NCI-H2227 treated with DMSO at 0.1 percent for 48 hours (cell line): ENCODE measurements at places on chromosomes 4 and X.
A peak's percentile ranks its signal among the peaks of the same experiment; 100 is the strongest.

- DNase-seq = peak; percentile 9
These were observed 60.2 kb upstream of the VCX3B start for GRCh38 chrX:8404471-8404870.

- no peak for DNase-seq
These were observed 4.4 kb upstream of the APLN start for GRCh38 chrX:129659141-129659540.

DNA sequence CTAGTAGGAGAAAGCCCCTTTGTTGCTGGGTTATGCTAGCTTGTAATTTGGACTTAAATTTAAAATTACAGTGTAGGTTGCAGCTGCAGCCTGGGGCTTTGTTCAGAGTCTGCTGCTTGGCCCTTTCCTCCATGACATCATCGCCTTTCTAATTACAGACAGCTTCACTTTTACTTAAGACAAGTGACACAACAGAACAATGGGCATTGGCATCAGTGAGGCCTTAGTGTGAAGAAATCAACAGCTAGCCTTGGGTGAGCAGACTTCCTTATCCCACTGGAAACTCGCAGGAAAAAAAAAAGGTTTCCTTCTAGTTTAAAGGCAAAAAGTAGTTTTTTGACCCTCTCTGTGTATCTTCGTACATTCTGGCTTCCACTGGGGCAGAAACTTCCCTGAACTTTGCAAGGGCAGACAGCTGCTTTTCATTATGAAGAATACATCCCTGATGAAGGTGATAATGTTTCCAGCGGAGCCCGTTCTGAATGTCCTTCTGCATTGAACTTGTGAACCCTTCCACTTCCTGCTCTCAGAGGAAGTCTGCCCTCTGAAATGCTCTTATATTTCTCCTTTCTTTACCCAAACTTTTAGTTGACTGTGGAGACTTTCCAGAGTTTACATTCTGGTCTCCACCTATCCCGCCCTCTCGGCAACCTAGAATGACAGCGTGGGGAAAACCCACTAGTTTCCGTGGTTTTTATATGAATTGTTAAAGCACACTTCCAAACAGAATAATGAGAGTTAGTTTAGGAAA is 123.2 kb upstream of the FAM9C start:
- peak; percentile 90 for DNase-seq

GRCh38 chr4:150337734-150338133 is 244.2 kb upstream of the MAB21L2 start:
- no peak for DNase-seq

DNA sequence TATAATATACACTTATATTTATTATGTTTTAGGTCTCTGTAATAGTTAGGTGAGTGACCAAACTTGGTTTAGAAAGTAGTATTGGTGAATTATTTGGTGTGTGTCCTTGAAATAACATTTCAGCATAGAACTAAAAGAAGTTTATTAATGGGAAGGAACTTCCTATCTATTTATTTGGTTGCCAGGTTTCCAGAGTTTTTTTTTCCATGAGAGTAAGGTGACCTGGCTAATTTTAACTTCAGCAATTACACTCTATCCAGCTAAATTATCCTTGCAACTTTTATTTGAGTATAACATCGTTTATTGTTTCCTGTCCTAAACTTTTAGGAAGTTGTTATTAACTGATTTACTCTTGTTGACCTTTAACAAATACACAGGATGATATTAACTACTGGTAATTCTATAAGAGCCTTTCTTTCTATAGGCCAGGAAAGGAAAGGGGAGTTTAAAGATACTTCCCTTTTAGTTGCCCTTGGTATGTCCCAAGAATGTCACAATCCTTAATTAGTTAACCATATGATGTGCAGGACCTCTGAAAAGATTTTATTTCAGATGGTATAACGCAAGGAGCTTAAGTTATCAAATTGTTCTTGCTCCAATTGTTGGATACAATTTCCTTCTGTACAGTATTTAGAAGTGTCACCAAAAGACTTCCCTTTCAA is 18.9 kb downstream of the PRDM8 start:
- no peak for DNase-seq

DNA sequence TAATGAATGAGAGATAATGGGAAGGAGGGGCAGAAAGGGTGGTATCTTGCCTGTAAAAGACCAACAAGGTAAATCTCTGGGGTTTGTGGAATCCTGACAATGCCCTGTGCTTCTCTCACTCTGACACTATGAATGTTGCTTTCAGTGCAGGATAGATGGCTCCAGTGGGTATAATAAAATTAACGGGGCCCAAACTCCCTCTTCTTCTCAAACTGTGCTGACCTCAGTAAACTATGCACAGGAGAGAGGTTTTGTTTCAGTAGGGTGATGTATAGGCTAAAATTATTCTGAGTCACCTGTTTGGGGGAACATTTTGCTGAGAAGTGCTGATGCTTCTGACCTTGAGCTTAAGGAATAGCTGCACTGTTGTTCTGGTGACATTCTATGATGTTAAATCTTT is 82.6 kb downstream of the TSPAN7 start:
- DNase-seq = no peak

DNA sequence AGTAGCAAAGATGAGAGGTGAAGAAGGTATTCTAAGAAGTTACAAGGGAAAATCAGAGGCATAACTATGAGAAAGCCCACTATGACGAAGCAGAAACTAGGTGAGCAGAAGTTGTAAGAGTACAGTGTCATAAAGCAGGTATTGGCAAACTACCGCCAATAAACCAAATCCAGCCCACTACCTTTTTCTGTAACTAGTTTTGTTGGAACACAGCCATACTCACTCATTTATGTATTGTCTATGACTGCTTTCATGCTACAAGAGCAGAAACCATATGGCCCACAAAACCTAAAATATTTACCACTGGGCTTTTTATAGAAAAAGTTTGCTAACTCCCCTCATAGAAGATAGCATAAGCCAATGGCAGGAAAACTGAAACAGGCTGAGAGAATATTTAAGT is 31.8 kb upstream of the ZCCHC13 start:
- no peak for DNase-seq

- no peak for DNase-seq
These were observed 66.1 kb upstream of the SLC39A8 start for GRCh38 chr4:102411408-102411807.

DNA sequence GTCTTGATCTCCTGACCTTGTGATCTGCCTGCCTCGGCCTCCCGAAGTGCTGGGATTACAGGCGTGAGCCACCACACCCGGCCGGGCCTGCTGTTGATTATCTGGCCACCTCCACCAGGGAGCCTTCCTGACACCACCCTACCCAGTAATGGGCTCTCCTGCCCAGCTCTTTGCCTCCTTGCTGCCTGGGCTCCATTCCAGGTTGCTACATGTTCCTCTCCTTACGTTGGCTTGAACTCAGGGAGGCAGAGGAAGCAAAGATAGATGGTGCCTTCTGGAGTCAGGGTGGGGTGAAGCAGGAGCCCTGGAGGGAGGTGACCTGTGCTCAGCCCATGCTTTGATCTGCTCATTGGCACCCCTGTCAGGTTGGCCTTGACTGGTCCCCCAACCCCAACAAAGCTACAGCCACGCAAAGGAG is 26.3 kb downstream of the FLNA start:
- DNase-seq = no peak

GRCh38 chr4:126530996-126531585 is 1101.7 kb upstream of the INTU start:
- no peak for DNase-seq

DNA sequence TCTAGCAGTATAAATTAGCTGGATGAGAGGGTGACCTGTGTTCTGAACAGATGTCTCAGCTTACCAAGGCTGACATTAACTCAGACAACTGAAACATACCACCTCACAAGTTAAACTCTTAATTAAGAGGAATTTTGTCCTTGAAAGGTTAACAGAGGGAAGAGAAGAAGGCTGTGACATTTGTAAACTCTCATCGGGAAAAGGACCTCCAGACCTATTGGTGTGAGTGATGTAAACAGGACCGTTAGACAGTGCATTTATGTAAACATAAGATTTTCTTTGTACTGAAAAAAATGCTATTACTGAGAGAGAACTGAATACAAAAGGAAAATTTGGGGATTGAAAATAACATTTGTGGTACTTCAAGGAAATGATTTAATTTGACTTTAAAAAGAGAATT is 308.4 kb upstream of the DIAPH2 start:
- DNase-seq = no peak

DNA sequence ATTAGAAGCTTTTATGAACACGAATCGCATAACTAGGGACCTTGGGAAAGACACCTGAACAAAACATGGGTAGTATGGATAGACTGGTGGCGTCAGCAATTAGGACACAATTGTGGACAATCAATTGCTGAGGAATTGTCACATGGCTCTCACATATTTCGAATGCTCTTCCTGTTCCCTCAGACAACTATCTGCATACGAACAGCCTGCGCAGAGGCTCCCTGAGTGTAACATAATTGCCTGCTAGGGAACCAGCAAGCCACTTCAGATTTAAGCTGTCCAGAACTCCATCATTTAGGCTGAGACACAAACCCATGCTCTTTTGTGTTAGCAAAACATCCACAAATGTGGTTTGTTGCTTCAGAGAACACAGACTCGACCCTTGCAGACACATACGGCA is 160.8 kb downstream of the MGST2 start:
- peak; percentile 46 for DNase-seq

DNA sequence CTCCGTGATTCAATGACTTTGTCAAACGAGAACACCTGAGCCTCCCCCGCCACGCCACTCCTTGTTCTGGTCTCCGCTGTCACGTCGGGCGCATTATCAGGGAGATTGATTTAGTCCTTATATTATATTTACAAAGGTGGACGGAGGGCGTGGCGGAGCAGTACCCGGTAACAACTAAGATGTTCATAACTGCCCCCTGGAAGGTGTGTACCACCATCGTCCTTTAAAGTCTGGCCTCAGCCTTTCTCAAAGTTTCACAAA is 284.2 kb downstream of the PACRGL start:
- no peak for DNase-seq

- DNase-seq = no peak
These were observed 1303.4 kb downstream of the TECRL start for GRCh38 chr4:63105839-63106238.

GRCh38 chr4:10581022-10581421 is 103.5 kb downstream of the CLNK start:
- no peak for DNase-seq

- DNase-seq = no peak
These were observed 23.5 kb downstream of the AWAT2 start for GRCh38 chrX:70026112-70026850.

- no peak for DNase-seq
These were observed 12.0 kb downstream of the GAGE1 start for GRCh38 chrX:49610718-49611310.

- no peak for DNase-seq
These were observed 54.4 kb downstream of the PALLD start for GRCh38 chr4:168551211-168551610.

DNA sequence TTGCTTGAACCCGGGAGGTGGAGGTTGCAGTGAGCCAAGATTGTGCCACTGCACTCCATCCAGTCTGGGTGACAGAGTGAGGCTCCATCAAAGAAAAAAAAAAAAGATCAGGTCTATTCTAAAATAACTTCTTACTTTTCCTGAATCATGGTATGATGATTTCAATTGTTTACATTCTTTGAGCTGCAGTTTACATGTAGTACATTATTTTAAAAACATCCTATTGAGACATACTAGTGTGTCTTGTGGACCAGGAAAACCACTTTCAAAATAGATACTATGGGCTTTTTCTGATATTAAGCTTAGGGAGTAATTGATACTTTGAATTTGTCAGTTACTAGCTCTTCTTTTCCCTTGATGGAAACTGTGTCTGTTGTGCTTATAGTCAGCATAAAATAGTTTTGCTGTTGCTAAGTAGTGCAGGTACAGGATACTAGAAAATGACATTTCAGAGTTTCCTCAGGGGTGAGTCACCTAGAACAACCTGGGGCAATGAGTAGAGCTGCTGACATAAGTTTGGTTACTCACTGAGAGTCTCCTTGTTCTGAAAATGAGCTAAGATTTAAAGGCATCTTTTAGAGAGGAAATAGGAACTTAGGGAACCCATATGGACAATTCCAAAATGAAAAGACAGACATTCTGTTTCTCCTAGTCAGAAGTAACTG is 53.2 kb upstream of the C4orf54 start:
- DNase-seq = no peak

GRCh38 chr4:9994246-9994847 is 26.9 kb downstream of the SLC2A9 start:
- no peak for DNase-seq

- no peak for DNase-seq
These were observed 29.4 kb upstream of the NSUN7 start for GRCh38 chr4:40720351-40720750.

GRCh38 chr4:113869743-113870375 is 108.3 kb upstream of the CAMK2D start:
- no peak for DNase-seq

GRCh38 chr4:149465955-149466354 is 349.7 kb downstream of the IQCM start:
- no peak for DNase-seq

GRCh38 chrX:103927030-103927429 is 35.4 kb upstream of the TMSB15B start:
- no peak for DNase-seq

DNA sequence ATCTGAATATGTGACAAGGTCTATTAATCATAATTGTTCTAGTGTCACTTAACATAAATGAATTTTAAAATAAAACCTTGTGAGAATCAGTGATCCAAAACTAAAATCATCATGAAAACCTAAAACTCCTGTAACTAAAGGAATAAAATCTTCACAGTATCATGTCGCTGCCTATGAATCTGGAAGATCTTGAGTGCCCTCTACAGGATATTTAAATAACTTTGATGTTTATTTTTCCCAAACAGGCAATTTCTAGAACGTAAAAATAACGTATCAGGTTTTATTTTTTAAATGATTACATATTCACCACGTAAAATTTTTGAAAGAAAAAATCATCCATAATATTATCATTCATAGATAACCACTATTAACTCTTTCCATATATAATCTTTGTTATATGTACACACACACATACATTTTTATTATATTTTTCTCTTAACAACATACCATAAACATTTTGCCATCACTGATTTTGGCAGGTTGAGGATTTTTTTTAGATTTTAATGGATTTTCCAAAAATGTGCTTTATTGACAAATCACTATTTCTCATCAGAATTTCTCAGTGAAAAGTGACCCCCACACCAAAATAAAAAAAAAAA is 79.6 kb downstream of the COMMD8 start:
- DNase-seq = peak; percentile 4

- DNase-seq = no peak
These were observed 16.5 kb downstream of the TBC1D14 start for GRCh38 chr4:6926081-6926480.

GRCh38 chrX:41009850-41010846 is 75.1 kb upstream of the USP9X start:
- DNase-seq = peak; percentile 49

DNA sequence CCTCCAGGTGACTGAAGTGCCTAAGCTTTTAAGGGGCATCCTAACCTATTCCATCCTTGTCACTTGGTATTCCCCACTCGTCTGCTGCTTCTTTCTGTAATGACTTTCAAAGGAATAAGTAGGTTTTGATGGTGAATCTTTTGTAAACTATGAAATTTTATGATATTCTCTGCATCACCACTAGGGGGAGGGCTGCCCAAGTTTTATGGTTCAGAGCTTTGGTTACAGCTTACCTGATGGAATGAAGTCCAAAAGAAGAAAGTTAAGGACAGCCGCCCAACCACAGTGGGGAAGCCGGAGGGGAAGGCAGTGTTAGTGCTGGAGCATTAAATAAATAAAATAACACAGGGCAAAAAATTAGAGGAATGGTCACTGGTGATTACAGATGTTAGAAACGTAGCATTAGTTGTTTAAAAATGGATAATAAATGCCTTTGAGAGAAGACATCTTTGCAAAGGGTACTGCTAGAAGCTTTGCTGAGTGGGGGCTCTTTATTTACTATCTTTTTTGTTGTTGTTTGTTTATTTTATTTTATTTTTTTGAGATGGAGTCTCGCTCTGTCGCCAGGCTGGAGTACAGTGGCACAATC is 204.9 kb downstream of the GBA3 start:
- peak; percentile 0 for DNase-seq
